Endothelial cell (in vitro differentiated cells): ENCODE measurements at places on chromosomes 11 and 22. TPM values are rescaled to one million over a fixed set of nuclear protein-coding genes. Genes with fewer than 3 reads are reported as not detected.

The NEFH gene
- 18.2 TPM for total RNA-seq

The SLC1A2 gene
- total RNA-seq, result 0.41 TPM

The KRTAP5-1 gene
- total RNA-seq, result not detected

The PANX1 gene
- total RNA-seq, result 9.9 TPM
